ENCODE measurements at places on chromosomes 6 and 20.

DNA sequence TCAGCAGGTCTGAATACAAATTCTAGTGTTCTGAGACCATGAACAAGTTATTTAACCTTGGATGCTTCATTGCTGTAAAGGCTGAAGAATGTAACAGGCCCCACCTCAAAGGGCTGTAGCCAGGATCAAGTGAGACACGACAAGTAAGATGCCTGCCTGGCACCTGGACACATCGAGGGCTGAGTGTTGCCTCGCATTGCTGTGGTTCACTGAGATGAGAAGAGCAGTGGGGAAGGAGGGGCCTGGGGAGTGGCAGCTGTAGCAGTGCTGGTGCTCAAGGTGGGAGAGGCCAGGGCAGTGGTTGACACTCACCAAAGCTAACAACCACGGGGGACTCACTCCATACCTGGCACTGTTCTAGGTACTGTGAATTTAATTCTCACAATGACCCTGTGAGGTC lies 187.8 kb downstream of the KIF16B start:
- DNase-seq = no peak

DNA sequence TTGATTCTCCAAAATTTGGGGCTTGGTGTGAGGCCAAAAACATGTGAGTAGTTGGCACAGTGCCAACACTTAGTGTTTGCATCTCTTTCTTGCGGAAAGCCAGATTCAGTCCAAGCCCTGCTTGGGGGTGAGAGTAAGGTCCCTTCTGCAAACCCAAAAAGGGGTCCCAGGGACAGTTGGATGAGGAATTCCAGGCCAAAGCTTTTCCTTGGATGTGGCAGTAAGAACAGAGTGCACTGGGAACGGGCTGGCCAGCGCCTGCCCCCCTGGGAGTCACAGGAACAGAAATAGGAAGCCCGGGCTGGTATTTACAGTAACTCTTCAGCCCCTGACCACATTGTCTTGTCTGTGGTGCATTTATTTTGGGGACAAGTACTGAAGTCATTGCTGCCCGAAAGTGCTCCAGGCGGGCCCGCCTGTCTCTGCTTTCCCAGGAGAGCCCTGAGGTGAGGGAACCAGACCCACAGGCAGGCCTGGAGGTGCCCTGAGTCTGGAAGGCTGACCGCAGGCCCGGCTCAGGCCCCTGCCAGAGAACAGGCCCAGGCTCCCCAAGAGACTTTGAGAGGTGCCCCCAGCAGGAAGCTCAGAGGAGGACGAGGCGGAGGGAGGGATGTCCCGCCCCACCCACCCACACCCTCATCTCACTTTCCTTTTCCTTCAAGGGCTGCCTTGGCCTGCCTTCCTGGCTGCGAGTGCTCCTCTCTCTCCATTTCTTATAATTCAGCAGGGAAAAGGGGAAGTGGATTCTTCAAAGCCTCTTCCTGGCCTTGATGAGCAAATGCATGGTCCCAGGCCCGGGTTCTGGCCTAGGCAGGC lies 218.4 kb downstream of the MAFB start:
- no peak for DNase-seq

- DNase-seq = no peak
Observed at GRCh38 chr6:74969591-74970267, 236.1 kb downstream of the COL12A1 start.

GRCh38 chr6:2510316-2510715 lies 240.4 kb downstream of the MYLK4 start:
- DNase-seq = no peak

GRCh38 chr20:51495921-51496545 lies 46.5 kb downstream of the NFATC2 start:
- no peak for DNase-seq

- DNase-seq = no peak
Observed at GRCh38 chr6:22980446-22980845, 411.1 kb downstream of the HDGFL1 start.

- DNase-seq = no peak
Observed at GRCh38 chr6:166169549-166170421, 2.1 kb upstream of the TBXT start.

GRCh38 chr6:153076431-153076830 lies 54.7 kb downstream of the RGS17 start:
- no peak for DNase-seq

GRCh38 chr6:68279793-68280557 lies 355.1 kb upstream of the ADGRB3 start:
- DNase-seq = no peak

DNA sequence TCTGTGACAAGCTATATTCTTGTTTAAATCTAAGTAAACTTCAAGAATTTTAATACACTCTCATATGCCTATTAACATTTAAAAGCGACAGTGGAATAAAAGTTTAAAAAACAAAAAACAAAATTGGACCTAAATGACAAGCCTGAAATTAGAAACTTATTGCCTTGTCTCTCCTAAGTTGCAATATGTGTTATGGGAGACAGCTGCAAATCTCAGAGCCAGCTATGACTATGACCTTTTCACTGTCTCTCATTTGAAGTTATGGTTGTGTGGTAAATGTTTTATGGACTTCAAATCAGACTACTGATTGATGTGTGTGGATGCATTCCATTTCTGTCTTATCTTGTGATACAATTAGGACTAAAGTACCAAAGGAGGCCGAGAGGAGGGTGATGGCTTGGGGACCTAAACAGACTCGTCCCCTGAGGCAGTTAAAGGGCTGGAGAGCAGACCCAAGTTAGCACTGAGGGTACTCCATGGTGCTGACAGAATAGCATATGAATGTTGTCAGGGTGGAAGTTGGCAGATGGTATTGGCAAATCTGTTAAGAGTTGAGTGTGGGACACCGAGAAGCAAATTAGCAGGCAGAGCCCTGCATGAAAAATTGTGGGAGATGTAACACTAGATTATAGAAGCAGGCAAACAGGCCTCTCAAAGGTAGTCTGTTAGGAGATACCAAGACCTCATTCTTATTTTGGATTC lies 930.1 kb upstream of the MAN1A1 start:
- DNase-seq = no peak

DNA sequence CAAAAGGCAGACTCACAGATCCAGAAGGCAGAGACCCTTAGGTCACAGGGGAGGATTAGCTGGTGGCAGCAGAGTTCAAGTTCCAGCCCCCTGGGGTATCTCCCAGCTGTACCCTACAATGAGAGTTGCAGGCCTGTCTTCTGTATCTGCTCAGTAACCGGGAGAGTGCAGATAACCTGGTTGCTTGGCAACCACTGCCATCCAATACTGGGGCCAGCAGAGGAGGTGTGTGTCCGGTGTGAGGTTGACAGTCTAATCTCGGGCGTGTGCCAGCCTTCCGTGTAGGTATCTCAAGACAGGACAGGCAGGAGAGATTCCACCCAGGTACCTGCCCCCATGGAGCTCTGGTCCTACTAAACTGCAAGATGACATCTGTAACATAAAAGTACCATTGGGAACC lies 56.6 kb upstream of the TBC1D7 start:
- DNase-seq = no peak

All from stimulated activated CD4-positive, alpha-beta T cell treated with anti-CD3 and anti-CD28 coated beads, TNF-alpha, amount 100 ng/mL, for 4 hours (primary cell).